ENCODE measurements at places on chromosomes 4 and X. TPM values are rescaled to one million over a fixed set of nuclear protein-coding genes. Genes with fewer than 3 reads are reported as not detected.

The BGN gene
- polyA plus RNA-seq, result 57.9 TPM

The PIR gene
- 11.3 TPM for polyA plus RNA-seq

The RBM46 gene
- not detected for polyA plus RNA-seq

The MAGEC1 gene
- not detected for polyA plus RNA-seq

The TRIM60 gene
- polyA plus RNA-seq, result not detected

The SERTM2 gene
- polyA plus RNA-seq, result not detected

The FGD1 gene
- polyA plus RNA-seq, result 3.9 TPM

The SYTL4 gene
- 2.3 TPM for polyA plus RNA-seq

The ARHGAP4 gene
- polyA plus RNA-seq, result 25.1 TPM
